ENCODE measurements at places on chromosomes 4 and X.

- no peak for DNase-seq
These were observed 91.3 kb downstream of the MFAP3L start for GRCh38 chr4:169934794-169935429.

- DNase-seq = no peak
These were observed 42.7 kb upstream of the MGST2 start for GRCh38 chr4:139622901-139623381.

DNA sequence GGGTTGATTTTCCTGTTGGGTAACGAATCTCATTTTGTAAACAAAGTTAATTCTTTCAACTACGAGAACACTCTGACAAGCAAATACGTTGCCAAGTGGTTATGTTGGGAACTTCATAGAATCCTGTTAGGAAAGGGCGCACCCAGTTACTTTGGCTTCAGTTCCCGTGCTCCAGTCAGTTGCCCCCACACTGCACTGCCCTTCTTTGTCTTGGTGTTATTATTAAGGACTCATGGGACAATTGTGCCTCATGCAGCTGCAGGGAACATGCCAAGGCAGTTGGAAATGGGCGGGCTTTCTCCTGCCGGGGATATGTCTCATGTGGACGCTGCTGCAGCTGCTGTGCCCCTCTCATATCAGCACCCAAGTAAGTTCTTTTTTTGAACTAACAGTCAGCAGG, 28.9 kb downstream of the OFD1 start:
- DNase-seq = no peak

- DNase-seq = peak; percentile 65
These were observed 83.8 kb upstream of the MAML3 start for GRCh38 chr4:140237616-140238350.

- no peak for DNase-seq
These were observed 202.9 kb upstream of the SLC7A11 start for GRCh38 chr4:138445098-138445497.

DNA sequence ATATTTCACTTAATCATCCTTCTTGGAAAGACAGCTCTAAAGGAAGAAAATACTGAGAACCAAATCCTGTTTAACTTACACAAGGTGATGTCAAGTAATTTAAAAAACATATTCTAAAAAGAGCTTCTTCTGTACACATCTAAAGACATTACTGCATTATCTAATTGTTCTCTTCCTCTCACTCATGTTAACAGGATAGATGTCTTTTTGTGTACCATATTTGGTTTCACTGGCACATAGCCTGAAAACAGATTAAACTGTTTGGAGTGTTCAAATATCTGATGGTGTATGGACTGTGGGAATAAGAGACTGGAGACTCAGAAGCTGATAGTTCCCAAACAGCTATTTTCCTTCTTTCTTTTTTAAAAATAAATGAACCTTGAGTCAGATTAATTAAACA, 213.3 kb upstream of the MAB21L2 start:
- no peak for DNase-seq

DNA sequence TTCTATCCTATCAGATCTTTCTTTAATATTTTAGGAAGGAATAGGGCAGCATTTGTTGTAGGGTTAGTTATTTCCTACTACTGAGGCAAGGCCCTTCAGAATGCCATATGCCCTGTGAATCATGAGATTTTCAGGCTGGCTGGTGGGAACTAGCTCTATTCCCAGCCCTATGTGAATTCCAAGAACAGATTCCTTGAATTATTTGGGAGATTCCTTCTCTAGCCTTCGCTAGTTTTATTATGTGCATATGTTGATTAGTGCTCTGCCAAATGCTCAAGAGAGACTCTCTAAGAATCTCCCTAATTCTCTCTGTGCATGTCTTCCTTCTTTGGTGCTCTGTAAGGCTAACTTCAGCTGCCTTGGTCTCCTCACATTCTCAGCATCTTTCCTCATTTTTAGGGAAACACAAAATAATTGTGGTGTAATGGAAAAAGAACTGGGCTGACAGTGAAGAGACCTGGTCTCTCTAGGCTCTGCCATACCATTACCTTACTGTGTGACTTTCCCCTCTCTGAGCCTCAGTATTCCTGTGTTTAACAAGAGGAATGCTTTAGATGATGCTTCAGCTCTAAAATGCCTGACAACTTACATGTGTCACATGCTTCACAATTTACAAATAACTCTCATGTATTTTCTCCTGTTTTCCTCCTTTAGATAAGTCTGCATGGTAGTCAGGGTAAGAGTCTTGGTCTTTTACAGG, 79.7 kb downstream of the VMA21 start:
- DNase-seq = no peak

DNA sequence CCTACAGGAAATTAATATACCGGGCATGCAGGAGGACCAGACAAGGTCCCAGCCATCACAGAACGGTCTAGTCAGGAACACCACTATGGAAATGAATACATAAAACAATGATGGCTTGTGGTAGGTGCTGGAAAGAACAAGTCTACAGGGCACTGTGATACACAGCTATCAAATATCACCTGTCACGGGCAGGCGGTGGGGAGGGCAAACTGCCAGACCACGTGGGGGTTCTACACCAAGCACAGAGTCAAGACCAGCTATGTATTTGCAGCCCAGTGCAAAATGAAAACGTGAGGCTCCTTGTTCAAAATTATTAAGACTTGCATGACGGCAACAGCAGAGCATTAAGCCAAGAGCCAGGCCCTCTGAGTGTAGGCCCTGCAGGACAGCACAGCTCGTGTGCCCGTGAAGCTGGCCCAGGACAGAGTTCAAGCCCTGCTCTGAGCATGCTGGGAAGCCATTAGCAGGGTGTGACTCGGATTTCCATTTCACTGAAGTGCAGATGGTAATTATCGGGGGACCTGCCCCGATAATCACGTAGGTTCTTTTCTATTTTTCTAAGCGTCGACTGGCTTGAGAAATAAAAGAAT, 83.6 kb downstream of the JAKMIP1 start:
- DNase-seq = no peak

DNA sequence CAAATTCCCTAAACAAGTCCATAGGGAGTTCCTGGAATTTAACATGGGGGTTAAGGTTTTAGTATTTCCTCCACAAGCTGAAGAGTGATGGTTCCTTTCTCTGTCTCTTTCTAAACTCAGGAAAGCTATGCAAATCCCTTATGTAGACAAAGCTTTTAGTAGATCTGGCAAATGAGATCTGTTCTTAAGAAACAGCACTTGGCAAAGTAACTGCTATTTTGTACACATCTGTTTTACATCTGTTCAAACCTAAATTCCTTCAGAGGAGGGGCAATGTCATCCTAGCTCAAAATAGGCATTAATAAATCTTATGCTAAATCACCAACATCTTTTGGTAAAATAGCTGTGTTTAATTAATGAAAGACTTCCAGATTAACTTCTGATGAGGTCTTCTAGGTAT, 137.8 kb upstream of the TBC1D9 start:
- DNase-seq = no peak

DNA sequence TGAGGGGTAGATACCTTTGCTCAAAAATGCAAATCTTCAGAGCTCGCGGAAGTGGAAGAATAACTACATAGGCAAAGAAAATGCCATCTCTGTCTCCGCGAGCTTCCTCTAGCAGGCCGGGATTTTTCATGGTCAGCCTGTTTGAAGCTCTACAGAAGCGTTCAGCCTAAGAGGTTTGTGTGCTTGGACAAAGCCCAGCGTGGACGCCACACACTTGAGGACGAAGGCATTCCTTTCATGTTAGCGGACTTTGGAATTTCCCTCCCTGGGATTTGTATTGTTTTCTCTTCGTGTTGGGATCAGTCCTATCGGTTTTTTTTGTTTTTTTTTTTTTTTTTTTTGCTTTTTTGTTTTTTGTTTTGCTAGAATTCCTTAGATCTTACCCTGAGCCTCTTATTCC, 53.7 kb downstream of the SMIM31 start:
- DNase-seq = no peak

DNA sequence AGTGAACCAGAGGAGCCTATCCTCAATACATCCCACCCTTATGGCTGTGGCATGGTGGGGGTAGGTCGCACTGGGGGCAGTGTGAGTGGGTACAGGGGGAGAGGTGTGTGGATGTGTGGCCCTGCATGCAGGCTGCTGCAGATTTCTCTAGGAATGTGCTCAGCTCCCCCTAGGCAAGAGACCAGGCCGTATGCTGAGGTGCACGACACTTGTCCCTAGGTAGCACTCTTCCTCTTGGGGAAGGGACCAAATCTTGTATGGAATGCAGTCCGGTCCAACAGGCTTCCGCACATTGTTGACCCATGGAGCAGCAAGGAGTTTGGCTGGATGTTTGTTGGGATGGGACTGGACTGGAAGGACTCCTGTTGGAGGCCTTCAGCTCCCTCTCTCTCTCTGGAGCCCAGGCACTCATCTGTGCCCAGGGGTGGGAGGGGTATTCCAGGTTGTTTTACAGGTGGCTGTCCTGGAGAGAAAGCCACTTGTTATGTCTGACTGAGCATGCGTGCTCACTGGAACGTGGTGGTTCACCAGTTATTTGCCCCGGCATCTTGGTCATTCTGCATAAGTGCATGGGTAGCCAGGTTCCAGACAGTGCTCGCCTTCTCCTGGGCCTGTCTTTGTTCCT, 55.1 kb downstream of the NBDY start:
- DNase-seq = no peak

- DNase-seq = no peak
These were observed 198.6 kb downstream of the CEP135 start for GRCh38 chr4:56147371-56147770.

DNA sequence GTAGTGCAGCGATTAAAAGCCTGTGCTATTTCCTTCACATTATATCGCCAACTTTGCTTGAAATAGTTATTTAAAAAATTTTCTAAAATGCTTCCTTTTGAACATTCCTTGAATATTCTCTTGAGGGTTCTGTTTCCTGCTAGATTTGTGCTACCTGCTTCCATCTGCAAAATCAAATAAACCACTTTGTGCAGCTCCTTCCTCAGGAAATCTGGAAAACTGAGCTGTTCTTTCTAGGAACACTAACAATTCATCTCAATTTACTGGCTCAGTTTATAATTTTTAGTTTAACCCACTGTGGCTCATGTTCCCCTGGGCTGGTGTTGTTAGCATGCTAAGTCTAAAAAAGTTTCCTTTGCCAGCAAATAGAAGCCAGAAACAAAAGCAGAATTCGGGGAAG, 88.1 kb upstream of the LCORL start:
- DNase-seq = no peak

GRCh38 chrX:123274796-123275195, 90.7 kb downstream of the GRIA3 start:
- no peak for DNase-seq

- DNase-seq = no peak
These were observed 40.2 kb upstream of the TET2 start for GRCh38 chr4:105106426-105106825.

- no peak for DNase-seq
These were observed 393.8 kb upstream of the CNKSR2 start for GRCh38 chrX:20980426-20980825.

GRCh38 chrX:72045141-72045540, 86.6 kb downstream of the RTL5 start:
- DNase-seq = no peak

GRCh38 chrX:68249903-68250302, 183.4 kb downstream of the OPHN1 start:
- no peak for DNase-seq

GRCh38 chr4:70721747-70722146, at the start of gene RUFY3:
TSS of gene RUFY3 (plus strand) at chr4:70721964. CDS start at chr4:70722574, 610 bp downstream.
- no peak for DNase-seq

- DNase-seq = no peak
These were observed 107.7 kb upstream of the ADRA2C start for GRCh38 chr4:3658530-3658913.

GRCh38 chr4:11469650-11470437, 41.1 kb upstream of the HS3ST1 start:
- DNase-seq = no peak

DNA sequence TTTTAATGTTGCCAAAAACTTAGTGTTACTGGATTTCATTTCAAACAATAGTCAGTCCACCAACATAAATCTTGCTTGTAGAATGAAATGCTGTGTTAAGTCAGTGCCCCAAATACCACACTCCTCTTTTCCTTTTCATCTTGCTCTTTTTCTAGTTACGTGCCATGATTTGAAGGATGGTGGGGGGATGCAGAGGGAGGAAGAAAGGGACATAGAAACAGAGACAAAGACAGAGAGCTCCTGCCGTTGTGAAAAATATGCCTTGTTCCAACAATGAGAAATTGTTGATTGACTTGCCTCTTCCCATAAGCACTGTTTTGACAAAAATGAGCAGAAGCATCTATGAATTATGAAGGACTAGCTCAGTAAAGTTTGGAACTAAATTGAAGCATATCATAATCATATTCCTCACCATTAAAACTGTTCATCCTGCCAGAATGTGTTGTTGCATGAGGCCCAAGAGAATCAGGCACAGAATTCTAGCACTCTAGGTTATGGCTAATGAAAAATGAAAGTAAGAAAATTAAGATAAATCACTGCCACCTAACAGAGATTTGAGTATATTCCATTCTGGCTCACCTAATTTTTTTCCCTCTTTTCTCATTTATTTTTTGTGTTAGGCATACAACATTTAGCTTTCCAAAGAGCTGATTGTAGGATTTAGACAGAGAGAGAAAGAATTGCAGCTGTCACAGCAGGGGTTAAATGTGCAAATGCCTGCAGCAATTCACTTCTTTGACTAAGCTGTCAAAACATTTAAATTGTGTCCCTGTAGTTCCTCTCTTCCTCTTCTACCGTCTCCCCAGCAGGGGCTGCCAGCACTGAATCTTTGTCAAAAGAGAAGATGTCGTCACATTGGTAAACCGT, 111.6 kb upstream of the PTPN13 start:
- DNase-seq = peak; percentile 36

- DNase-seq = no peak
These were observed 7.6 kb upstream of the CCNQ start for GRCh38 chrX:153606503-153606902.

GRCh38 chrX:132171881-132172280, 44.1 kb upstream of the FRMD7 start:
- DNase-seq = no peak

DNA sequence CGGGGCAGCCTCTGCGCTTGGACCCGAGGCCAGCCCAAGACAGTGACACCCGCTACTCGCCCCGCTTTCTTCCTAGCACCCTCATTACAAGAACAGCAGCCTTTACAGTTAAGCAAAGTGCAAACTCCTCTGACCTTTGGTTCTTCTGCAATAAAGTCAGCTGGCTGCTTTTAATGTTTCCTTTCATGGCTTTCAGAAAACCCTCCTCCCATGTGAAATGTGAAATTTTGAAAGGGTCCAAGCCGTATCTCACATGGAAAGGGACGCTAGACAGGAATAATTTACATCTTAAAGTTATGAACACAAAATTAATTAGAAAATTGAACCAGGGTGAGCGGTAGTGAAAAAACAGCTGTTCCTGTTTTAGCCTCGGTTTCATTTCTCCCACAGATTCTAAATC, 520.1 kb upstream of the FRG1 start:
- DNase-seq = no peak

GRCh38 chrX:119655125-119655524, 37.8 kb downstream of the SEPTIN6 start:
- DNase-seq = no peak

DNA sequence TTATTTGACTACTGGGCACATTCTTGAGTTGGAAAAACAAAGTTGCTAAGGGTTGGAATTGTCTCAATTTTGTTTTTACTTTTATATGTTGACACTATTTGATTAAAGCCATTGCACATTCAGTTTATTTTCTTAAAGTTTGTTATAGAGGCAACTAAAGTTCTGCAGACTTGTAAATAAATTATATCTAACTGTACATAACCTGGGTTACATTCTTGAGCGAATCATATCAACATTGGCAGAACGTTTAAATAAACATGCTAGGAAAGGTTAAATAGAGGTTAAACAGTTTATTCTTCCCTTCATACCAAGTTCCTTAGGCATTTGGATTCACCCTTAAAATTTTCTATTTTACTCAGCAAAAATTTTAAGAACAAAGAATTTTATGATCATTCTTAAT, 74.5 kb downstream of the UCHL1 start:
- no peak for DNase-seq

- no peak for DNase-seq
These were observed 311.3 kb upstream of the EMCN start for GRCh38 chr4:100828986-100829685.
